ENCODE measurements at places on chromosomes 6 and 20.

DNA sequence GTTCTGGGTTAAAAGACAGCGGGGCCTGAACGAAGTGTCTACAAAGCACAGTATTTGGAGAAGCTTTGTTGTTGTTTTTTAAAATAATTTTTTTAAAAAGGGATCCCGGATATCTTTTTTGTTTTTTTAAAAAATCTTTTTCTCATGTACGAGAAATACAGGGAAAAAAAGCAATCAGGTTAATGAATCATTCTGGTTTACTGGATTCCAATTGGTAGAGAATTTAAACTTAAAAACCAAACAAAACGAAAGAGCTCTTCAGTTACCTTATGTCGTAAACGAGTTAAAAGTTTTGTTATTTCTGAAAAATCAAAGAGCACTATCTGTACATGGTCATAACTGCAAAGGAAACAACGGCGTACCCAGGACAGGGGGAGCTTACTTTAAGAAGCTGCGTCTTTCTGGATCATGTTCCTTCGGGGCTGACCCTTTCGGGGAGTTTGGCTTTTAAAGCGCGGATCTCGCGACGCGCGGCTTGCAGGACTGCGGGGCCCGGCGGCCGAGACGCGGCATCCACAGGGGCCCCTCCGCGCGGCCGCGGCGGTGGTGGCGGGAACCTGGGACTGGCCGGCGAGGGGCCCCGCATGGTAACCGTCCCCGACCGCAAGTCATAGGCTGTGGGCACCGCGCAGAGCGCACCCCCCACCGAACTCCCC is 927 bp downstream of the IL20RA start:
- H3K27me3 ChIP-seq, result no peaks in the 10 kb centered on the region
- H3K4me1 ChIP-seq, result peaks cover 6% of the 10 kb centered on the region
- no peak for DNase-seq
- H3K27ac ChIP-seq, result peak overlapping the region; percentile 23
- peak overlapping the region; percentile 64 for H3K4me3 ChIP-seq

DNA sequence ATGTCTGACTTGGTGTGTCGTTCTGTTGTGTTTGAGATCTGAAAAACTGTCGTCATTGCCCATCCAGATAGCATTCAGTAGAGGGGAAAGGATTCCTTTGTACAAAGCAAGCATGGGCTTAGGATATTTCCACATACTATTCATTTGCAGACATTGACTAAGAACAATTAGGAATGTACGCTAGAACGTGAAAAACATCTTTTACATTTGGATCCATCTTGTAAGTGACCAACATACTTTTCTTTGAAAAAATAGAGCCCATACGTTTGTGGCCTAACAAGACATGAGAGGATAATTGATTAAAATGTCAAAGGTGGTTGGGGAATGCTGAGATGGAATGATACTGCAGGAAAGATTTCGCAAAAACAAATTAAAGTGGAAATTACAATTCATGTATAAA is 225.8 kb upstream of the QKI start:
- H3K27ac ChIP-seq, result no peak overlapping the region
- no peaks in the 10 kb centered on the region for H3K4me1 ChIP-seq
- H3K4me3 ChIP-seq, result no peak overlapping the region
- no peaks in the 10 kb centered on the region for H3K27me3 ChIP-seq
- H3K36me3 ChIP-seq, result no peaks in the 10 kb centered on the region

DNA sequence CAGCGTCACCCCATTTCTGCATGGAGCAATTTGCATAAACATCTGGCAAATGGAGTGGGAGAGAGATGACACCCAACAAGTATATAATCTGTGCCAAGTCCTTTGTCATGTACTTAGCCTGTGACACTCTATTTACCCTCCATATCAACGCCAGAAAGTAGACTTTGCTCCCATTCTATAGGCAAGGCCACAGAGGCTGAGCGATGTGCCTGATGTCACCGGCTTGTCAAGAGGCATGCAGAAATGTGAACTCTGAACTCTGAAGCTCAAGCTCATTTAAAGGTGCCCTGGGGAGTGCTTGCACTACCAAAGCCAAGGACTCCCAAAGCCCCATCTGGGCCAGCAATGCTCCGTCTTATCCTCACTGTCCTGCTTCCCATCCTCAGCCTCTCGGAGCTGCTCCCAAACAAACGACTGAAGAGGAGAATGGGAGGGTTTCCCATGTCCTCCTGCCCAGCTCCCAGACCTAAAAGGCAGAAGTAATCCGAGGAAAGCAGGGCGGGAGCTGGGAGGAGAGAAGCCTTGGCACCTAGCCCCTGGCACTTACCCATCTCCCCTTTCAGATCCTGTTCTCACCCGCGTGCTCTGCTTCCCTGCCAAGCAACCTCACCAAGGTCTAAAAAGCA is 9.2 kb downstream of the CPNE5 start:
- DNase-seq, result no peak
- H3K27ac ChIP-seq, result no peak overlapping the region
- no peak overlapping the region for H3K4me3 ChIP-seq

GRCh38 chr6:160348223-160349019 is at the start of gene SLC22A3:
TSS of gene SLC22A3 (plus strand) at chr6:160348378. CDS start at chr6:160348420, 42 bp downstream.
- H3K27ac ChIP-seq, result no peak within 1 kb of the TSS
- peaks cover 6% of the 10 kb centered on the region for H3K27me3 ChIP-seq
- no peaks in the 10 kb centered on the region for H3K36me3 ChIP-seq
- peaks cover 13% of the 10 kb centered on the region for H3K4me1 ChIP-seq

DNA sequence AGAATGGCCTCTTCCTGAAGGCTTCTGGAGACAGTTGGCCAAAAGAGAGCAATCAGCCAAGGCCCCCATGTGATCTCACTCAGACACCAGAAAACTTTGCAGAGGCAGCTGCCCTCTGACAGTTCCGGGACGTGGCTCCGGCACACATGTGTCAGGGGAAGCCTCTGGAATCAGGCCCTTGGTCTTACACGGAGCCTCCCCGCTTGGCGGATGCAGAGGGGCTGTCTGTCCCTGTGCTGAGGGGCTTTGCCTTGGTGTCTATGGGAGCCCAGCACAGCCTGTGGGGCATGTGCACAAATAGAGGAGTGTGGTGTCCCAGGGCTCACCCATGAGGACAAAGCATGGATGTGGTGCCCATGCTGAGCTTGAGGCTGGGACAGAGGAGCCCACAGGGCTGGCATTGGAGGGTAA is 13.8 kb downstream of the SIGLEC1 start:
- H3K4me1 ChIP-seq, result no peaks in the 10 kb centered on the region
- H3K4me3 ChIP-seq, result no peak overlapping the region
- DNase-seq, result no peak
- no peaks in the 10 kb centered on the region for H3K36me3 ChIP-seq

Measured in keratinocyte (primary cell).